ENCODE measurements at places on chromosomes 1 and 21. TPM values are rescaled to one million over a fixed set of nuclear protein-coding genes. Genes with fewer than 3 reads are reported as not detected.

IGFN1 gene
- not detected for total RNA-seq

C1QTNF12 gene
- 4.9 TPM for total RNA-seq

KCNE2 gene
- 0.37 TPM for total RNA-seq

TLR5 gene
- 0.94 TPM for total RNA-seq

CR1L gene
- total RNA-seq = not detected

Data from H1 (cell line).